Adrenal gland (tissue), 19 donors: ENCODE measurements at places on chromosomes 4 and X.

GRCh38 chr4:156972379-156973015, 898 bp upstream of the PDGFC start:
- no peak for DNase-seq

- DNase-seq = no peak
Measured at GRCh38 chr4:88246600-88246999, 37.8 kb downstream of the PPM1K start.

GRCh38 chr4:153788051-153788412, 851 bp downstream of the SFRP2 start:
- DNase-seq = no peak

DNA sequence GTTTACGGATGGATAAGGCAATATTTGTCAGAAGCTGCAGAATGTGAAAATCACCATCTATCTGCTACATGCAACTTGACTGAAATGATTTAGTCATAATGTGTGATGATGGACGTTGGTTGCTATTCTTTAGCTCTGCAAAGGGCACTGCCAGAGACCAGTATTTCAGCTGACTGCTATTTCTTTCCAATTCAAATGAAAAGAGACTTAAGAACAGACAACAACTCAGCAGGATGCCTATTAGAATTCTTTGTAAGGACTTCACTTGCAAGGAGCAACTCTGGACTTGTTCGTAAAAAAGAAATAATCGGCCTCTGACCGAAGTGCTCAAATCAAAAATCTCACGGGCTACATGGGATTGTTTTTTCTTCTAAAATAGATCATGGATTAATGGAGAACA, 262.7 kb downstream of the DHX15 start:
- no peak for DNase-seq

GRCh38 chrX:129634541-129634940, 20.2 kb downstream of the APLN start:
- no peak for DNase-seq

GRCh38 chr4:116599859-116600258, 485.5 kb downstream of the TRAM1L1 start:
- no peak for DNase-seq
